ENCODE measurements at places on chromosomes 1 and 21. TPM values are rescaled to one million over a fixed set of nuclear protein-coding genes. Genes with fewer than 3 reads are reported as not detected.

Gene NTMT2
- total RNA-seq: 1.3 TPM

- no peak for DNase-seq
Measured at GRCh38 chr21:38082936-38083485, 166.8 kb upstream of the KCNJ6 start.

DNA sequence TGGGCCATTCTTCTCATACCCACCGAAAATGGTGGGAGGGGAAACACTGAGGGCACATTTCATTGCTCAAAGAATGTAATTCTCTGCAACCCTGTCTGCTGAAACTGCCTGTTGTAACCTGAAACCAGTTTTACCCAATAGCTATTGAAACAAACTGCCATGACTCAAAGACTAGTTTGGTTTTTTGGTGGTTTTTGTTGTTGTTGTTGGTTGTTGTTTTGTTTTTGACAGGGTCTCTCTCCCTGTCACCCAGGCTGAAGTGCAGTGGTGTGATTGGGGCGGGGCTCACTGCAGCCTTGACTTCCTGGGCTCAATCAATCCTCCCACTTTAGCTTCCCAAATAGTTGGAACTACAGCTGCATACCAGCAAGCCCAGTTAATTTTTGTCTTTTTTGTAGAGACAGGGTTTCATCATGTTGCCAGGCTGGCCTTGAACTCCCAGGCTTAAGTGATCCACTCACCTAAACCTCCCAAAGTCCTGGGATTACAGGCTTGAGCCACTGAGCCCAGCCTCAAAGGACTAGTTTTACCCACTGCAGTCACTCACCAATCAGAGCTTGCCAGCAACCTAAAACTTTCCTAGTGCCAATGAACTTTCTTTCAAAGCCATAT, 2.1 kb upstream of the IPP start:
- DNase-seq: no peak

DNA sequence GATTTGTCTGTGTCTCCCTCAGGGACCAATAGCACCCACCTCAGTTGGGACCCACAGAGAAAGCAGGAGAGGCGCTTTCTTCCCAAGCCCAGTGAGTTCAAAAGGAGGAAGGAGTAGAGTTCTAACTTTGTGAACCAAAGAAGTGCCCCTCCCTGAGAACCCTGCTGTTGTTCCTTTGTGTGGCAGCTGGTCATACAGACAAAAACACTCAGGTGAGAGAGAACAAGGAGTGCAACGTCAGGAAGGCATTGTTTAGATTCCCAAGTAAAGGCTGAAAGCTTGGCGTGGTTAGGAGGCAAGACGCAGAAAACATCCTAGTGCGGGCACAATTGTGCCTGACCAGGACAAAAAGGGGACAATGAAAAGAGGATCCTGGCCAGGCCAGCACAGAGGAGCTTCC, 654.6 kb downstream of the KIF26B start:
- no peak for DNase-seq

- DNase-seq: peak; percentile 83
Measured at GRCh38 chr1:39091845-39092645, 65.9 kb downstream of the NDUFS5 start.

GRCh38 chr1:178509414-178510007, 3.4 kb upstream of the TEX35 start:
- DNase-seq: peak; percentile 71

Gene DVL1
- 66.3 TPM for total RNA-seq

GRCh38 chr1:209999005-209999404, 61.0 kb downstream of the SYT14 start:
- no peak for DNase-seq

DNA sequence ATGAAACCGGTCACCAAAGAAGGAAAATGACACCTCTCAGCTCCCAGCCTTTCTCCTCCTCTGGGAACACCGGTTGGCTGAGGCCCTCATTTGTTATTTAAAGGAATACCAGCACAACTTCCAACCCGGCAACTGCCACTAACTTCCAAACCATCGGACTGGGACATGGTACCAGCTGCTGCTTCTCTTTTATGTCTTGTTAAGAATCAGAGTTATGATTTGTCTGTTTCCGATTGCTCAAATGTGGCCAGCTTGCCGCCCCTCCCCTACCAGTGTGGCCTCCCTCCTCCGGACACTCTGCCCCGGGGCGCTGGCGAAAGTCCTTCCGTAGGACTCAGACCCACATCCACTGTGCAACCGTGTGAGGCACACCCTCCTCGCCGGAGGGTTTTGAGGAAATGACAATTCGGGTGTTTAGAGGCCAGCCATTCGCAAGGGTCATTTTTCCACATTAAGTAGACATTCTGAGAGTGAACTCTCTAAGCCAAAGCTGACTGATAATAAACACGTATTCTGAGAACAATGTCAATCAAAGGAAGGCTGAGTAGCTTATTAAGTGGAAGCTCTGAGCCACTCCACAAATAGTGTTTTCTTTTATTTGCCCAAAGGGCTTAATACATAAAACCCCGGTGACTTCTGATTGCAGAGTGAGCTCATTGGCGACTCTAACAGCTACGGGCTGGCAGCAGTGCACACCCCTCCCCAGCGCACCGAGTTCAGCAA, 5.5 kb downstream of the RIPK4 start:
- peak; percentile 89 for DNase-seq

Gene PADI2
- 0.37 TPM for total RNA-seq

DNA sequence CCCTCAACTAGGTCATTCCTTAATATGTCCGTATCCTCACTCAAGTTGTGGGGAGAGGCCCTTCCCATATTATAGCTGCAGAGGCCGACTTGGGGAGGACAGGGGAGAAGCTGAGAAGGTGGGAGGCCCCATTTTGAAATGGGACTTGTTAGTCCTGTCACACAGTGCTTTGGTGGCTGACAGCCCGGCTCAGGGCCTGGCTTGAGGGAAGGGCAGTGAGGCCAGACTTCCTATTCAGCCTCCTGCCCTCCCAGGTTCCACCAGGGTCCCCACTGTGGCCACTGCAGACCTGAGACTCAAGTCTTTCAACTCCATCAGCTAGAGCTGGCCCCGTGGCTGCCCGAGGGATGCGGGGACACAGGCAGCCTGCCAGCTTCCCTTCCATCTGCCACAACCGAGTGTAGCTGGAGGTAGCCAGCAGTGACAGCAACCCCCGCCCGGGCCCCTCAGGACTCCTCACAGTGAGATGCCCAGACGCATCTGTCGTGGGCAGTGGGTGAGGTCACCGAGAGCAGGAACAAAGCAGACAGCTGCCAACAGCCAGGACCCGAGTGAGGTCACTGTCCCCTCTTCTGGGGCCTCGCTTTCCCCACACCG, 36.9 kb downstream of the SIM2 start:
- DNase-seq: no peak

Gene KIRREL1
- total RNA-seq: 11.7 TPM

GRCh38 chr1:116759636-116760035, 5.4 kb downstream of the CD2 start:
- DNase-seq: no peak

- DNase-seq: no peak
Measured at GRCh38 chr1:227958617-227959324, 11.0 kb upstream of the WNT9A start.

GRCh38 chr1:180143359-180143758, 11.3 kb upstream of the QSOX1 start:
- DNase-seq: no peak

Gene PCAT6
- not detected for total RNA-seq

DNA sequence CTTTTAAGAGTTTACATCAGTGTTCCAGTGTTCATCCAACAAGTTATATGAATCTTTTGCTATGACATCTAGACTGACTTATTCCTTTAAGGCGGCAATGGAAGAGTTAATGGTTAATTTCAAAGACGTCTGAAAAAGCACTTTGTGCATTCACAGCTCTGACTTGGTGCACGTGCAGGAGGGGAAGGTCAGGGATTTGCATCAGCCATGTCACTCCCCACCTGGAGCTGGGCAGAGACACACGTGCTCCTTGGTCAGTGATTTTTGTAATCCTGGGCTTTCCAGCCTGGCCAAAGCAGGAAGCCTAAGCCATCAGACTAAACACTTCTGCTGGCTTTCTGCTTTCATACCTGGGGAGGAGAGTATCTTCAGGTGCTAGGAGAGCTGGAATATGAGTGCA, 96.3 kb downstream of the ST3GAL3 start:
- DNase-seq: no peak

DNA sequence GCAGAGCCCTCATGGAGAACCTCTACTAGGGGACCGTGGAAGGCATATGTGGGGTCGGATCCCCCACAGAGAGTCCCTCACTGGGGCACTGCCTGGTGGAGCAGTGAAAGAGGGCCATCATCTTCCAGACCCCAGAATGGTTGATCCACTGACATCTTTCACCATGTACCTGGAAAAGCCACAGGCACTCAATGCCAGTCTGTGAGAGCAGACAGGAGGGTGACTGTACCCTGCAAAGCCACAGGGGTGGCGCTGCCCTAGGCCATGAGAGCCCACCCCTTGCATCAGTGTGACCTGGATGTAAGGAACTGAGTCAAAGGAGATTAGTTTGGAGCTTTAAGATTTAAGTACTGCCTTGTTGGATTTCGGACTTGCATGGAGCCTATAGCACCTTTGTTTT, 1276.7 kb upstream of the PRMT6 start:
- no peak for DNase-seq

DNA sequence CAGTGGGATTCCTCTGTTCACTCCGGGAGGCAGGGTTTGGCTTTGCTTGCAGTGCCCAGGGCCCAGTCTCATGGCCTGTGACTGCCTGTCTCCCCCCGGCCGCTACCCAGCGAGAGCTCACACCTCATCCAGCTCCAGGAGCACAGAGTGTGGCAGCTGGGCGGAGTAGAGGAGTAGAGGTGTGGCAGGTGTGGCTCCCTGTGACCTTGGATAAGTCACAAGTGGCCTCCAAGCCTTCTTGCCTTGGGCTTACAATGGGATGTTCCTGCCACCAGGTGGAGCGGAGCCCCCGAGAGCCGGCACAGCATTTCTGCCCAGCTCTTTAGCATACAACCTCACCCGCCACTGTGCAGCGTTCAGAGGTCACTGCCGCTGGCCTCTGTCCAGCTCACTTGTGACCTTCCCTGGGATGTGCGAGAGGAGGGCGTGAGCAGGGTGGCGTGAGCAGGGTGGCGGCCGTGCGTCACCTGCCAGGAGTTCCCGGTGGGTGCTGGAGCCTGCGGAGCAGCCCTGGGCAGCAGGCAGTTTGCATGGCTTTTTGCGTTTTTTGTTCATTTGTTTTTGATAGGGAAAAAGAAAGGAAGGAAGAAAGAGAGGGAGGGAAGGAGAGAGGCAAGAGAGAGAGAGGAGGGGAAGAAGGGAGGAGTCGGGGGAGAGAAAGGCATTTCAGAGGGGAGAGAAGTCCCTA, 42.4 kb downstream of the CRYAA start:
- peak; percentile 75 for DNase-seq

DNA sequence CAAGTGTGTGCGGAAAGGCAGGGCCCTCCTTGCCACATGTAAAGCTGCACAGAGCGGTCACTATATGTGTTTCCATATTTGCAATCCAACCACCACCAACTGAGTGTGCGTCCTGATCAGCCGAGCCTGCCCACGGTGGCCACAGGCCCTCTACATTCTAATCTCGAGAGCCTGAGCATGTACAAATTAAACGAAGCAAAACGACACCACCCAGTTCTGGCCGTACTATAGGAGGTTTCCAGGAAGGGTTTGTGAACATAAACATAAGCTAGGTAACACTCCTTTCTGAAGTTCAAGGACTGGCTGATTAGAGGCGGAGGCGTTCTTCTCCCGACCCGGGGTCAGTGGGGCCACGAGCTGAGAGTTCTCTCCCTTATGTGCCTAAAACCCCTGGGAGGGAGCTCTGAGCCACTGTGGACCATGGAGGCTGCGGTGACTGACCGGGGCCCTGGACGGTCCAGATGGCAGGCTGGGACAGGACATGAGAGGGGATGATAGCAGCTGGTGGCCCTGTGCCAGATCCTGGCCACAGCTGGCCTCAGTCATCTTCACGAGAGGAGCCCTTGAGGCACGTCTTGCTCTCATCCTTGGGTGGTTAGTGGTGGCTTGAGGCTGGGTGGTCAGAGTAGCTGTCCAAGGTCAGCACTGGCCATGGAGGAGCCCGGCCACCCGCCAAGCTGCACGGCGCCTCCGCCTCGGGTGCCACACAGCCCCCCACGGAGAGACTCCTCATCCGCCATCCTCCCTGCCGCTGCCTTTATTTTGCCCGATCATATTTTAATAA, 39.1 kb upstream of the TRAPPC10 start:
- DNase-seq: peak; percentile 57

GRCh38 chr1:170675865-170676264, 11.9 kb downstream of the PRRX1 start:
- DNase-seq: no peak

Gene BMP8B
- total RNA-seq: 0.62 TPM

- DNase-seq: peak; percentile 62
Measured at GRCh38 chr1:202806845-202807450, 1.3 kb downstream of the KDM5B start.

- DNase-seq: no peak
Measured at GRCh38 chr1:15207031-15207828, 39.8 kb upstream of the FHAD1 start.

GRCh38 chr1:204499511-204500468, 5.2 kb upstream of the PIK3C2B start:
- no peak for DNase-seq

GRCh38 chr21:37546299-37546908, 179.8 kb downstream of the DYRK1A start:
- DNase-seq: no peak

DNA sequence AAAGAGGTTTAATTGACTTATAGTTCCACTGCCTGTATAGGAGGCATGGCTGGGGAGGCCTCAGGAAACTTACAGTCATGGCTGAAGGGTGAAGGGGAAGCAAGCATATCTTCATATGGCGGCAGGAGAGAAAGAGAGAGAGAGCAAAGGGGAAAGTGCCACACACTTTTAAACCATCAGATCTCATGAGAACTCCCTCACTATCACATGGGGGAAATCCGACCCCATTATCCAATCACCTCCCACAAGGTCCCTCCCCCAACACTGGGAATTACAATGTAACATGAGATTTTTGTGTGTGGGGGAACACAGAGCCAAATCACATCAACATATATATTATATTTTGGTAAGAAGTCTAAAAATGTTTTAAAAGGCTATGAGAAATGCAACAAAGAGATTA, 27.2 kb downstream of the FABP3 start:
- DNase-seq: no peak

Gene VPS72
- total RNA-seq: 52.3 TPM

DNA sequence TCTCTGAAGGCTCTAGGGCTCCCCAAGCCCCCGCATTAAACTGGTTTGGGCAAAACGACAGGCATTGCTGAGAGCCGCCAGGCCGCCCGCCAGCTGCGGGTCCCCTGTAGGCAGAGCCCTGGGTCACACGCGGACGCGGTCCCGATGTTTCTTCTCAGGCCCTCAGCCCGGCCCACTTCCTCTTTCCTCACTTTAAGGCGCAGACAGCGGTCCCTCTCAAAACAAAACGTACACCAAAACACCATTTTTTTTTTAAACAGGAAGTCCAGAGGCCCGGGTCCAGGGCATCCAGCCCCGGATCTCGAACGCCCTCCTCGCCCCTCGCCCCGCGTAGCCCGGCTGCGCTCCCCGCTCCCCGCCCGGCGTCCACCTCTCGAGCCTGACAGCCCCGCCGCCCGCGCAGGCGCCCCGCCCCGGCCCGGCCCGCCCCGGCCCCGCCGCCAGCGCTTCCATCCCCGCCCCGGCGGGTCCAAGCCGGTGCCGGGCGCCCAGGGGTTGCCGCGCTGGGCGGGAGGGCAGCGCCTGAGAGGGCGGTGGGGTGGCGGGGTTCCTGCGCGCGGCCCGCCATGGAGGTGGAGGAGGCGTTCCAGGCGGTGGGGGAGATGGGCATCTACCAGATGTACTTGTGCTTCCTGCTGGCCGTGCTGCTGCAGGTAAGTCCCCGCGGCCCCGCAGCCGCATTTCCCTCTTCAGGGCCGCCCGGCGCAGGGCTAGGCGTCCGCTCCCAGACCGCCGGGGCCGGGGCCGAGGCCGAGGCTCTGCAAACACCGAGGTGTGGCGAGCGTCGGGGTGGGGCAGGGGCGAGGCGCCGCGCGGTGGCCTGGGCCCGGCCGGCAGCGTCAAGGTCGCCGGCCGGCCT, at the start of gene SLC22A15:
Gene SLC22A15 (plus strand): TSS at position 452 of the 859 bp plus-strand sequence. CDS start 115 bp downstream, at position 567.
- DNase-seq: peak; percentile 87

- DNase-seq: no peak
Measured at GRCh38 chr1:230327892-230328284, 98.2 kb downstream of the PGBD5 start.

Data from right cardiac atrium (tissue), 5 donors.